ENCODE measurements at places on chromosomes 16 and 17.

GRCh38 chr17:36755586-36755985 lies 154.2 kb downstream of the MRM1 start:
- DNase-seq = no peak

GRCh38 chr17:61150686-61151299 lies 248.8 kb upstream of the TBX2 start:
- DNase-seq = no peak

DNA sequence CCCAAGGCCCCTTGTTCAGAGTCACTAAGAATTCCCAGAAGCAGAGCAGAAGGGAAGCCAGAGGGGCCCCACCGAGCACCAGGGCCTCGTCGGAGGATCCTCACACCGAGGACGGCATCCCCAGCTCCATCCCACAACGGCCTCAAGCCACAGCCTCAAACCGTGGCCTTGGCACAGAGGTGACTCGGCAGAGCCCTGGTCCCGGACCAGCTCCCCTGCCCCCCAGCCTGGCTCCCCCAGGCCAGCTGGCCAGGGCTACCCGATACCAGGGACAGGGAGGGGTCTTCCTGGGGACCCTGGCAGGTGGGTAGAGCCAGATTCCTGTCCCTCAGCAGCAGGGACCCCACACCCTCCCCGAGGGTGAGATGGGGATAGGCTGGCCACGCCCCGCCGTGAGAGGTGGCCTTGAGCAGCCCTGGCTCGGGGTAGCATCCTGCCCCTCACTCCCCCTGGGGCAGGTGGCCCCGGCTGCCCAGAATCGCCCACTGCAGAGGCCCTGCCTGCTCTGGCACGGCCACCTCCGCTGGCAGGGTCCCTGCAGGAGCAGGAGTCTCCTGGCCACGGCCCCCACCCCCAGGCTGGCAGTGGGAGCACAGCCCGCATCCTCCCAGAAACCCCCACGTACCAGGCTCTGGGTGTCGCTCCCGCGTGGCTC lies 5.6 kb upstream of the PVALEF start:
- no peak for DNase-seq

DNA sequence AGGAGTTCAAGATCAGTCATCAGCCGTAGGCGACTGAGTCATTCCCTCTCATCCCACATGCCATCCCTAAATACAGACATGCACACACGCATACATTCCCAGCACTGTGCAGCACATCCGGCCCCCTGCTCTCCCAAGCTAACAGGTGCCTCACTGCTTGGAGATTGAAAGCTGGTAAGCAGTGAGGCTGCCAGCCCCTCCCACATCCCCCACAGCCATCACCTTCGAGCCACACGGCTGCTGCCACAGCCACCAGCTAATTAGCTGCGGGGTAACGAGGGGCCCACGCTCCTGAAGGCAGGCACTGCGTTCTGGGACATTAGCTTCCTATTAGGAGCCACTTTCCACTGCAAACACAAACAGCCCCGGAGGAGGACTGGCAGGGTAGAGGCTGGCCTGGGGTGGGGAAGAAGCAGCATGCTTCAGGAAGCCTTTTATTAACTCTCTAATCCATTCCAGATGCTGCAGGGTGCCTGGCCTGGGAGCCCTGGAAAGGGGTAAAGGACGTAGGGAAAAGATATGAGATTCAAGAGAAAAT lies 179.6 kb downstream of the CCT6B start:
- DNase-seq = no peak

GRCh38 chr17:15660077-15660476 lies 24.0 kb downstream of the TRIM16 start:
- DNase-seq = no peak

DNA sequence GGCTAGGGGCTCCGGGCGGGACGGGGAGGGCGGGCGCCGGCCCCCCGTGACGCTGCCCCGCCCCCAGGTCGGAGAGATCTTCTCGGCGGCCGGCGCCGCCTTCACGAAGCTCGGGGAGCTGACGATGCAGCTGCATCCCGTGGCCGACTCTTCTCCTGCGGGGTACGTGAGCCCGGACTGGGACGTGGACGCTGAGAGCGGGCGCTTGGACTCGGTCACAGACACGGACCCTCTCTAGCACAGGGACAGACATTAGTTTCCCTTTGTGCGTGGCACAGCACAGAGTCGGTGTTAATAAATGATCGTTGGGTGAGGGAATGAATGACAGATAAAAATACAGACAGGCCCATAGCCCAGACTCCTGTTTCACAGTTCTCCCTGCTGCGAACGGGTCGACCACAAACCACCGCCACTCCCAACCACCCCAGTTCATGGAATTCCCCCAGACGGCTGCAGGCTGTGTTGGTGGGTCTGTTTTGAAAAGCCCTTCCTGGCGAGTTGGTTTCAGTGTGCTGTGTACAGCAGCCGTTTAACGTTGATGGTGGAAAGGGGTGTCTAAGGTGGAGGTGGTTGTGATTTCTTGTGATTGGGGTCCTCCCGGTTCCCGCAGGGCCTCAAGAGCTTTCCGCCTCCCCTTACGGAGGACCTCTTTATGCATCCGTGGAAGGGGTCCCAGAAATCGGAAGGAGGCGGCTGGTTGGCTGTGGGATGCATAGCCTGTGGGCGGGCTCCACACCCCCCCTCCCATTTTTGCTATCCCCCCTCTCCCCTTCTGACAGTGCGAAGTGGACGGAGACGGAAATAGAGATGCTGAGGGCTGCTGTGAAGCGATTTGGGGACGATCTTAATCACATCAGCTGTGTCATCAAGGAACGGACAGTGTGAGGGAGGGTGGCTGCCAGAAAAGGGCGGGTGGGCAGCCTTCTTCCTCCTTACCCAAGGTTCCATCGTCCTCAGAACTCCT lies 2.9 kb downstream of the RNASEK start:
- DNase-seq = peak; percentile 69

GRCh38 chr17:53724726-53725125 lies 98.0 kb upstream of the KIF2B start:
- DNase-seq = no peak

DNA sequence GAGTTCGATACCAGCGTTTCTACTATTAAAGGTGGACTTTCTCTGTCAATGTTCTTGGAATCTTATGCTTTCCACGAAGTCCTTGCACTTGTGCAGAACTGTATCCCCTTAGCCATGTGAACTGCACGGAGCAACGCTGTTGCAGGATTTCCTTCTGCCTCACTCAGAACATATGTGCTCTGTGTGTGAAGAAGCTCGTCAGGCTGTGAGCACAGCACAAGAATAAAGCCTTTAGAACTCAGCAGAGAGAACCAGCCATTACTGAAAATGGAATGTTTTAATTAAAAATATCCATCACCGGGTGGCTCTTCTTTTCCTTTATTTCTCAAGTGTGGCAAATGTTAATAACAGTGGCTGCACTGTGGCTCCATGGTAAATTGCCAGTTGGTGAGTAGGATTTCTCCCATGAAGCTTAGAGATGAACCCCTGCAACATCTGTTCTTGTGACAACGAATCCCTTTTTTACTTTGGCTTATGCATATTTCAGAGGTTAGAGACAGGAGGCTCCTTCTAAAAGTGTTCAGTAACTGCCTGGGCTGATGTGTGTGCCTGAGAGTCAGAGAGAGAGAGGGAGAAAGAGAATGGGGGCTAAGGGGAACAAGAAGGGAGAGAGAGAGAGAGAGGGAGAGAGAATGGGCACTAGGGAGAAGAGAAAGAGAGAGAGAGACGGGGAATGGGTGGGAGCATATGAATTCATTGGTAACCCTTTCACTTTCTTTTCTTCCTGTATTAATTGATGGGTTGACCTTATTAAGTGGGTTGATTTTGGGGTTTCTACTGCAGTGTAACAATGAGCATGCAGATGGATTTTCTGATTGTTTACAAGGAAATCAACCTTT lies 50.0 kb downstream of the RPTOR start:
- DNase-seq = no peak

DNA sequence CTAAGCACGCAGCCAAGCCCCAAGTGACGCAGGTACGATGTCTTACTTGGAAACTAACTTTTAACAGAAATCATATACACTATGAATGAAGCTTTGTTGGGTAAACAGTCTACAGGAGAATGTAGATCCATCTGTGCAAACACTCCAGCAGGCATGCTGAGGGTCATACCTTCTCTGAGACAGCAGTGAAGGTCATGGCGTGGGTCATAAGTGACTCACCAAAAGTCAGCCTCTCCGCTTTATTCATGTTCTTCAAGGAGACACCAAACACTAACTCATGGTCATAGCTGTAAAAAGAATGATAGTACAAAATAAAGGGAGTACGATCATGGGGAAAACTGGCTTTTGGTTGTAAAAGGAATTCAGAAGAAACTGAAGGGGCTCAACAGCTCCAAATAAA lies 20.6 kb downstream of the BLMH start:
- no peak for DNase-seq

- no peak for DNase-seq
These were observed 40.9 kb downstream of the RAP1GAP2 start for GRCh38 chr17:2837147-2837561.

- DNase-seq = no peak
These were observed 712 bp downstream of the HOXB4 start for GRCh38 chr17:48577330-48577945.

- DNase-seq = no peak
These were observed 19.9 kb upstream of the OSGIN1 start for GRCh38 chr16:83932955-83933673.

DNA sequence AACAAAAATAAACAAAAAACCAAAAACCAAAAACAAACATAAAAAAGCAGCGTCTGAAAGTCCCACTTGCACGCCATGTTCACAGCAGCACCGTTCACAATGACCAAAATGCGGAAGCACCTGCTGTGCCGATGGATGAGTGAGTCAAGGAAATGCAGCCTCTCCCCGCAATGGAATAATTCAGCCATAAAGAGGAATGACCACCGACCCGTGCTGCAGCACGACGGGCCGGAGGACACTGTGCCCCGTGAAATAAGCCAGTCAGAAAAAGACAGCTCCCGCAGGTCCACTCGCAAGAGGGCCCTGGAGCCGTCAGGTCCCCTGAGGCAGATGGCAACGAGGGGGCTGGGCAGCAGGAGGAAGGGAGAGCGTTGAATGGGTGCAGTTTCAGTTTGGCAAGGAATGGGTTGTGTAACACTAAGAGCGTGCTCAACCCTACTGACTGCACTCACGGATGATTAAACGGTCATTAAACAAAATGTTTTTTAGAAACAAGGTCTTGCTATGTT lies 5.1 kb downstream of the CLCN7 start:
- DNase-seq = no peak

Measured in right hindlimb (tissue), 1 donor.